ENCODE measurements at places on chromosomes 2 and 18. TPM values are rescaled to one million over a fixed set of nuclear protein-coding genes. Genes with fewer than 3 reads are reported as not detected.

GPN1 gene
- 24.2 TPM for total RNA-seq

- no peak for DNase-seq
Observed at GRCh38 chr2:128682266-128682665, 363.6 kb upstream of the HS6ST1 start.

DNA sequence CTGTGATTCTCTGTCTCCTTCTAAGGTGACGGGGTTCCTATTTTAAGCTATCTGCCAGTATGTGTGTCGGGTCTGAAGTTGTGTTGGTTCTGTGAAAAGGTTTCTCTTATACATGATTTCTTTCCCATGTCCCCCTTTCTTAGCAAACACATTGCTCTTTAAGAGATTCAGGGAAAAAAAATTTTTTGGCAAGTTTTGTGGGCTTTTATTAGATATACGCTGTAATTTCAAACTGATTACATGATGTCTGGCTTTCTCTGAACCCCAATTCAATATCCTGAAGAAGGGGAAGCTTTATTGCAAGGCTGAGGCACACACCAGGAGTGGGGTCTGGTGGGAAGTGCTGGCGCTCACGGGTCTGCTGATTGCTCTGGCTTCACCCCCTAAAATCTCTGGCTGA lies 210.6 kb downstream of the AGPS start:
- no peak for DNase-seq

- DNase-seq = no peak
Observed at GRCh38 chr2:200405599-200406298, 99.3 kb downstream of the SPATS2L start.

AAK1 gene
- total RNA-seq = 117 TPM

DNA sequence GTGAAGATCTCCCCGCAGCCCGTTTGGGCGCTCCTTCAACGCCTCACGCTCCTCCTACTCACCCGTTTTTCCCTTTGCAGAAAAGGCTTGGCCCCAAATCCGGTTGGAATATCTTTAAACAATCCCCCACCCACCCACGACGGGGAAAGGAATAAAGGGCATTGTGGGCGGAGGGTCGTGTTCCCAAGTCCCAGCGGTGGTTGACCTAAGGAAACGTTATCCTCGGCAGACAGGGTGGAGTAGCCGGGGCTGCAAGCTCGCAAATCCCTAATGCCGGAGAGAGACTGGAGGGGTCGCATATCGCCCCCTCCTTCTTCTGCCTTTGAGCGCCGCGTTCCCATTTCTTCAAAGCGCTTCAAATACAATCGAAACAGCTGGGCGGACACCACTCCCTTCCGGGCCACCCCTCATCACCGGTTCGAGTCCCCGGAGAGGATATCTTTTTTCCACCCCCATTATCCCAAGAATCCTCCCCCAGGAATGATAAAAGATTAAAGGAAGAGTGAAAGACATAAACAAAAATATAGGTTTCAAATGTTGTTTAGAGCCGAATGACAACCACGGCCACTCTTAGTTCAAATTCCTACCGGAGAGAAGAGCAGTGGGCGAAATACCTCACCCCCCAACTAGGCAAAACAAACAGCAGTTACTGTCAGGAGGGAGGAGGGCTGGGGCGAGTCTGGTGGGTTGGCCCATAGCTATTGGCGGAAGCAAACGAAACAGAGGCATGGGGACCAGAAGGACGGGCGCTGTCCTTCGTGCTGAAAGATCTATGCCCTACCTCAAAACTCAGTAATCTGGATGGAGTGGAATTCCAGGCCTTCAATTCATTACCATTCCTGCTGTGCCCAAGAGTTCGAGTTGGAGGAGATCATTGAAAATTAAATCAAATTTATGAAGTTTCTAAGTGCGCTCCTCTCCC lies 2.8 kb upstream of the GAD1 start:
- DNase-seq = peak; percentile 58

GRCh38 chr2:84223191-84223590 lies 235.9 kb downstream of the SUCLG1 start:
- no peak for DNase-seq

DNA sequence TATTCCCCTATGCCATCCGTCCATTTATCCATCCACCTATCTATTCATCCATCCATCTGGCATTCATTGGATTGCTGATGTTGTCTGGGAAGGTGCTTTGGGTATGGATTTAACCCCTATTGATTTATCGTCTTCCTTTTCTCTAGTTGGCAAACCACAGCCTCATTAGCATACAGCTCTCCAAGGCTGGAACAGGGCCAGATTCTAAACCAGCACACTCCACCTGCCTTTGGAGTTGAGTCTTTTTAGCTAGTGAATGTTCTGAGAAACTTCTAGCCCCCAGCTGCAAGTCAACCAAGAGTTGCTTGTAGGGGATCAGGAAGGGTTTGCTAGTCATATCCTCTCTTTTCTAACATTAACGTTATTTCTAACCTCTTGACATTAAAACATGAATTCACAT lies 90.7 kb downstream of the NRP2 start:
- peak; percentile 50 for DNase-seq

DNA sequence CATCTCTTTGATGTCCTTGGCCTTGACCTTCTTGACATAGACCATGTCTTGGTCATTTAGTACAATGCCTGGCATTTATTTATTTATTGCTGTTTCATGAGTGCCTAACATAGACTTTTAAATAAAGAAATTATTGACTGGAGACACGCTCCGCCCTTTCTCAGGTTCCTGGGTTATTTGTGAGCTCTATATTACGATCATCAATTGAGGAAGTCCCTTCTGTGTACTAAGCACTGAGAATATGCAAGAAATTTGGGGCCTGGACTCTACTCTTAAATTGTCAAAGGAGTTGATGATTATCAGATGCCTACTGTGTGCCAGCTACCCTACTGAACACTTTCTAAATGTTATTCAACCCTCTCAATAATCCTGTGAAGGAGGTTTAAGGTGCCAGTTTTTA lies 19.7 kb upstream of the TET3 start:
- DNase-seq = no peak

DNA sequence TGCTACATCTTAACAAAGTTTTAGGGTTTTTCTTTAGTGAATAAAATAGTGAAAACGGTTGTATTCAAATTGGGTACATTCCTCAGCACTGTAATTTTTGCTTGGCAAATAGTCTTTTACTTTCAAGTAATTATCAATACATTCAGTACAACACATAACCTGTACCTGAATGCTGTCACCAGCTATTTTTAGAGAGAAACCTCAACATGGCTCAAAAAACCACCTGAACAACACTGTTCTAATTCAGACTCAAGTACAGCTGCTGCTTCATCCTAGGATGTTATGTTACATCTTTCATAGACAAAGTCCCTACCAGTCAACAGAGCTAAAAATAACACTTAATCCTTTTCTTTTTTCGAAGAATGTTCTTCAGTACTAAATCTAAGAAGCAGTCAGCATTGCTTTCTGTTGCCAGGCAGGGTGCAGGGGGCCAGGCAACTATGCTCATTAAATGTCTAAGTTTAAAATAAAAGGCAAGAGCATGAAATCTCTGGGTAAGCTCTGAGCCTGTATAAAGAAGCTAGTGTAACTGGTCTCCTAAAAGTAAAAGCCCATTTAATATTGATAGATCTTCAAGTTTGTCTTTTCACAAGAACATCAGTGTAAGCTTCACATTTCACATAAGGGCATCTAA lies 20.5 kb downstream of the PDIA6 start:
- no peak for DNase-seq

CNGA3 gene
- not detected for total RNA-seq

CWC22 gene
- total RNA-seq = 31.7 TPM

DNA sequence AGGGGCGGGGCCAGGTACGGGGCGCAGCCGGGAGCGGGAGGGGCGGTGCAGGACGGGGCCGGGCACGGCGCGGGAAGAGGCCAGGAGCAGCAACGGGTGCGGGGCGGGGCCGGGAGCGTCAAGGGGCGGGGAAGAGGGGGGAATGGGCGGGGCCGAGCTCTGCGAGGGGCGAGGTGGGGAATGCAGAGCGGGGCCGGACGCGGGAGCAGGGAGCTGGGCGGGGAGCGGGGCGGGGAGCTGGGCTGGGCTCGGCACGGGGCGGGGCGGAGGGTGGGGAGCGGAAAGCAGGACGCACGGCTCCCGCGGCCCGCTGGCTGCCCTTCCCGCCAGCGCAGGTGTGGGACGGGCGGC lies at the start of gene IMPA2:
TSS of gene IMPA2 (plus strand) at position 316 of the 351 bp plus-strand sequence. CDS start 163 bp downstream, outside the sequence.
- DNase-seq = no peak

TUBA4B gene
- total RNA-seq = not detected

IWS1 gene
- 47.8 TPM for total RNA-seq

DNA sequence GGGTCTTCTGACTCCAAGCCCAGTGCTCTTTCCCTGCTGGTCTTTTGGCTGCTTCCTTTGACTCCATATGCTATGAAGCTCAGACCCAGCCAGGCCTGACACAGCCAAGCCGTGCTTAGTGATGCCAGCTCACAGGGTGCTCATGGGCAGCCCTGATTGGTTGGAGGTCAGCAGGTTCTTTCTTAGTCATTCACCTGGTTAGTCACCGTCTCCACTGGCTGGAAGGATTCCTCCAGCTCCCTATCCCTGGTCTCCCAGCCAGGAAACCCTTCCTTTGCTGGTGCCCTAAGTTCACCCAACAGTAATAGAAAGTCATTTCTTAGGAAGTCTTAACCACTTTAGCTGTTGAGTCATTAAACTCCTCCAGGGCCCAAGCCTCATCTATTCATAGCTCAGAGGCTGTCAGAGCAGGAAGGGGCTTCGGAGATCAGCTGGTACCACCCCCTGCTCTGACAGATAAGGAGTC lies 3.9 kb downstream of the KCNK3 start:
- no peak for DNase-seq

MTCL1 gene
- 3.2 TPM for total RNA-seq

CARF gene
- total RNA-seq = 41.8 TPM

DNA sequence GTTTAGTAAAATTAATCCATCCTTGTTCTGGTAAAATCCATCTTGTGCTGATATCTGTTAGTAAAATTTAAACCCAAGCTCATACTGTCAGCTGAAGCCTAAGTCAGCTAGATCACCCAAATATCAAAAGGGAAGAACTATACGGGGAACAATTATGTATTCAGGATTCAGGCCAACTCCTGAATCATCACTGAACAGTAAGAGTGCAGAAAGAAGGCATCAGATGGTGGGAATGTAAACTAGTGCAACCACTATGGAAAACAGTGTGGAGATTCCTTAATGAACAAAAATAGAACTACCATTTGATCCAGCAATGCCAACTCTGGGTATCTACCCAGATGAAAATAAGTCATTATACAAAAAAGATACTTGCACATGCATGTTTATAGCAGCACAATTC lies 81.8 kb downstream of the RAPGEF4 start:
- DNase-seq = no peak

GRCh38 chr2:147739508-147739907 lies 105.3 kb upstream of the ACVR2A start:
- no peak for DNase-seq

DNA sequence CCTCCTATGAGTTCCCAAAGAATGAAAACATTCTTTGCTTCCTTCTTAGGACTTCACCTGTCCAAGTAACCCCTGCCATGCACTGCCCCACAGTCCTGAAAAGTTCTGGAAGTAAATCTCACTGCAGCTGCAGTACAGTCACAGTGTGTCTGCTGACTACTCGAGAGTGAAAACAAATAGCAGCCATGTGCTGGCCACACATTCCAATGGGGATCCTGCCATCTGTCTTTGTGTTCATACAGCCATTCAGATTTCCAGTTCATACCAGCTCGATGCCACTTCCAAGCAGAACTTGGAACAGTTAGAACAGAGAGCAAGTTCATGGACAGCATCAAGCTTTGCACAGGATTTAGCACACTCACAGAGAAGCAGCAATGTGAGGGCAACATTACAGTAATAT lies 629.9 kb upstream of the ACVR2A start:
- DNase-seq = no peak

- DNase-seq = no peak
Observed at GRCh38 chr18:65768120-65768778, 17.4 kb downstream of the CDH7 start.

SLC9A4 gene
- not detected for total RNA-seq

L3MBTL4 gene
- 19.4 TPM for total RNA-seq

GRCh38 chr2:226720948-226721347 lies 78.7 kb downstream of the IRS1 start:
- DNase-seq = no peak

RNMT gene
- 31.8 TPM for total RNA-seq

DNA sequence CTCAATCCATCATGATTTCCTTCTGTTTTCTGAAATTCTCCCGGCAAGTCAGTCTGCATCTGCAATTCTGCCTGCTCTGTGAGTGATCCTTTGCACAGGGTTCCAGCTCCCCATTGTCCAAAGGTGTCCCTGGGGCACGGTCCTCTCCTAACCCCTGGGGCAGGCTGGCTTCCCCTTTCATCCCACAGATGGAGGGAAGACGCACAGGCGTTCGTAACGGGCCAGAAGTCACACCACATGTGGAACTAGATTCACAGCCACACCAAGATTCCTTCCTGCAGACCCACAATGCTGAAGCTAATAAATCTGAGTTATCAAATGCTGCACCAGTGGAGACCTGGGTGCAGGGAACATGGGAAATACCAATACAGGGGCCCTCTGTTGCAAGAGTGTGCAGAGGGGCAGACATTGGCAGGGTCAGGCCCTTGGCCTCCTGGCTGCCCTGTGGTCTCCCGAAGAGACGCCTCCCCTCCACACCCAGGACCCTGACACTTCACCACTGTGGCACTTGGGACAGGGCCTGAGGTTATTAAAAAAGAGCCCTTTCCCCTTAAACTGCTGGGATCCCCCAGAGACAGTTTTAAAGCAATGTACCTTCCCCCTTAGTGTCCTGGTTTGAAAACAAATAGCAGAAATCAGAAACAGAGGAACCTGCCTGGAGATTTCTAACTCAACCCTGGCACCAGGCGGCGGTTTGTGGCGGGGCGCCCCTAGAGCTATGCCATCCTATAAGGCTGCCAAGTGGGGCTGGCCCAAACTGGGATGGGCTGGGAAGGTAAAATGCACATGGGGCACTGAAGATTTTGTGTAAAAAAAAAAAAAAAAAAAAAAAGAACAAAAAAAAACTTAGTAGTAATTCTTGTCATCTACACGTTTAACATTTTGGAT lies 15.4 kb downstream of the ZNF516 start:
- DNase-seq = no peak

- DNase-seq = no peak
Observed at GRCh38 chr2:129201696-129202095, 777.8 kb upstream of the RAB6C start.

PSMA8 gene
- 0.40 TPM for total RNA-seq

RTP5 gene
- total RNA-seq = not detected

DNA sequence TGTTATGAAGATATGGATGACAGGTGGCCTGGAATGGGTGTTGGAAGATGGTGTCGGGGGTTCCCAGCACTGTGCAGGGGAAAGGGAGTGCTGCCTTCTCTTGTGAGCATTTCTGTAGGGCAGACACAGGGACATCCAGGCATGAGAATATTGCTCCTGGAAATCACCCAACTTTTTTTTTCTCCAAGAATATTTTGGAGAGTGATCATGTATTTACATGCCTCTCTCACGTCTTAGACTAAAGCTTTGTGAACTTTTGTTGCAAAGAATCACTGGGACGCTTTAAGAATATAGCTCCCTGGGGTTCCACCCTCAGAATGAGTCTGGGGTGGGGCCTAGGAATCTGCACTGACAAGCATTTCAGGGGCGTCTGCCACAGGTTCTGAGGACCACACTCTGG lies 68.7 kb downstream of the VWA3B start:
- DNase-seq = no peak

MCEE gene
- 24.2 TPM for total RNA-seq
